Activated CD4-positive, alpha-beta T cell treated with anti-CD3 and anti-CD28 coated beads for 4 hours (primary cell): ENCODE measurements at places on chromosomes 5 and 9.

DNA sequence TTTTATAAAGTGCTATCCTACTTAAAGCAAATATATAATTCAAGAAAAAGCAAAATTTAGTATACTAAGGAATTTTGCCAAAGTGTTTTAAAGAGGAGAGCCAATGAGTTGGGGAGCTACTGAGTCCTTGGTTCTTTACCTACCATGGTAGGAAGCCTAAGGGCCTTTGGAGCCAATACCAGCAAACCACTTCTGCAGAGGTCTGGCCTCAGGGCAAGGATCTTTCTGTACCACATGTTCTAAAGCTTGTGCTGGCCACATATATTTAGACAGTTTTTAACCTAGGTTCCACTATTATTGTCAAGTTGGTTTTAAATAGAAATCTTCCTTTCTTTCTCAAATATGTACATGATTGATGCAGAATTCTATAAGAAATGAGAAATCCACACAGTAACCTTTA lies 172.3 kb upstream of the NREP start:
- no peak for DNase-seq

GRCh38 chr5:162837155-162837554 lies 600.2 kb upstream of the CCNG1 start:
- DNase-seq: no peak

GRCh38 chr5:5536871-5537270 lies 114.4 kb downstream of the ICE1 start:
- DNase-seq: no peak

DNA sequence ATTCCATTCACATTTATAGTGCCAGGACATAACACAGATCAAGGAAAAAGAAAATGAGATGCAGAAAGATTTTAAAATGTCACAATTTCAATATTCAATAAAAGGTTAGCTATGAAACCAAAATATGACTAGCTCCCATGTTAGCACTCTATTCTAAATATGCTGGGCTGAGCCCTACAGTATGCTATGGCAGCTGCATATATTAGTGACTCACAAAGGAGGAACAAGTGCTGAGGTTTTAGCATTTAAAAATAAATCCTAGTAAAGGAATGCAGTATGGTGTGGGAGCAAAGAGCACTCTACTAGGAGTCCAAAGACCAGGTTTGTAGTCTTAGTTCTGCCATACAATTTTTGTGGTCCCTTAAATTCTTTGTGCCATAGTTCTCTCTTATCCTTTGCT lies 118.4 kb downstream of the OXCT1 start:
- DNase-seq: no peak

GRCh38 chr9:115513148-115513547 lies 395.2 kb upstream of the TNC start:
- no peak for DNase-seq

- no peak for DNase-seq
Measured at GRCh38 chr9:96087669-96088299, 212.3 kb downstream of the ERCC6L2 start.

DNA sequence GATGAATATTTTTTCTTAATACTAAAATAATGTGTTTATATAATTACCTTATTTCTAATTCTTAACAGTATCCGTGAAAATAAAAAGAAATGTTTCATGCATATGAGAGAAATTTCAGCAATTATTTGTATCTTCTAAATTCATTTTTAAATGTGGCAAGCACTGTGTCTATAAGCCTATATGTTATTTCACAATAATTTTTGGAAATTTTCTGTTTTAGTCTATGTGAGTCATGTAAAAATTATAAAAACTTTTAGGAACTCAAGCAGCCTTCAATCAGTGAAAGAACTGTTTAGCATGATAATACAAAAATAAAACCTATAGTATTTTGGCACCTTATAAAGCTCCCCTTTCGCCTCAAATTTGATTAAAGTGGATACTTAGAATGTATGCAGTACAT lies 96.8 kb downstream of the ZCCHC7 start:
- DNase-seq: no peak

GRCh38 chr5:159802661-159803060 lies 113.6 kb upstream of the ADRA1B start:
- no peak for DNase-seq

- DNase-seq: no peak
Measured at GRCh38 chr5:30100148-30100713, 1093.3 kb upstream of the CDH6 start.

GRCh38 chr9:38233343-38233742 lies 159.2 kb upstream of the ALDH1B1 start:
- no peak for DNase-seq

DNA sequence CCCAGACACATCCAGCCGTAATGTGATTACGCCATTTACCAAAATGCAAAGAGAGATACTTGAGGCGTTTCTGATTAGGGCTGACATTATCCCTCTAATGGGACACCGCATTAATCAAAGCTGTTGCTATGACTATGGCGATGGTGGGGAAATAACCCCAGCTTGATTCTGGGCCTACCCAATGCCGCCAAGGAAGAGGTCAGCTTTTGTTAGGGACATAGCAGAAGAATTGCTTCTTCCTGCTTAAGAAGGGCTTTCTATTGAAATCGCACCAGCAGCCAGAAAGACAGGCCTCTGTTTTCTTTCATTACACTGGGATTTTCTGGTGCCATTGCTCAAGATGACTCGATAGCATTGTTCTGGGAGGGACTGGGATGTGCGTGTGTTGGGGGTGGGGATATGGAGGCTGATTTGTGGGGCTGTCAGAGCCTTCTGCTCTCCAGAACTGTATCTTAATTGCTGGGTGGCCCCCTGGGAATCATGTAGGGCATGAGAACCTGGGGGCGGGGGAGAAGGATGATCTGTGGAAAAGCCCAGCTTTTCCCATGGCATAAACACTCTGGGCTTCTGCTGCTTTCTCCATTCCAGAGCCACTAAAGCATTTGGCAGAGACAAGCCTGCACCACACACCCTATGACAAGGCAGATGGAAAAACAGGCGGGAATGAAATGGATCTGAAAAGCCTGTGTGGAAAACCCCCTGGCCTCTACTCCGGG lies 106.5 kb upstream of the RAD23B start:
- DNase-seq: no peak

GRCh38 chr5:31671339-31671741 lies 32.4 kb downstream of the PDZD2 start:
- DNase-seq: no peak

DNA sequence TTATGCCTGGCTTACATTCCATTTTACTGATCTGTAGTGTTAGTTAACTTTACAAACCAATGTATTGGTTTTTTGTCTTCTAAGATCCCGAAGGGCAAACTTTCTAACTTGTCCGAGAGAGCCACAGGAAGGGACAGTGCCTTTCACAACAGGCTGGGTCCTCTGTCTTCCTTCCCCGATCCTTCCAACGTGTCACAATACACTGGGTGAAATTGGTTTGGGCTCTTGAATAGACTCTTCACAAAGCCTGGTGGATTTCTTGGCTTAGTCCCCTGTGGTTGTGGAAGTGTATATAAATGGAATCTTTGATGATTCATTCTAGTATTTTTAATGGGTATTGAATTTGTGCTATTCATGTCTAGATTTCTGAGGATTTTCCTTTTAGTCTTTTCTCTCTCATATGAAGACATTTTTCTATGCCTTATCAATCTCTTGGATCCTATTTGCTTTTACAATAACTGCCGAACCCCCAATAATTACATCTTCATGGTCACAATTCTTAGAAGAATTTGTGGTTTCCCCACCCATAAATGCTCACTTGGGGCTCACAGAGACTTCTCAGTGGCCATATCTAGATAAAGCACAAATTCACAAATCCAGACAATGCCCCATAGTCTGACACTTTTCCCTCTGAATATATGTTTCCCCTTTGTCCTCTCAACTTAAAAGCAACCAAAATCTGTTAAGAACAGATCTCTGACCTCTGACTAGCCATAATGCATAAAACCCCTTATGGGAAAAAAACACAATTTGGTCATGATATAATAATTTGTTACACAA lies 107.7 kb downstream of the MTRR start:
- no peak for DNase-seq
